Central memory CD4-positive, alpha-beta T cell (primary cell): ENCODE measurements at places on chromosomes 5 and 9.

- no peak for DNase-seq
These were observed 200.6 kb upstream of the IRX1 start for GRCh38 chr5:3394891-3395599.

DNA sequence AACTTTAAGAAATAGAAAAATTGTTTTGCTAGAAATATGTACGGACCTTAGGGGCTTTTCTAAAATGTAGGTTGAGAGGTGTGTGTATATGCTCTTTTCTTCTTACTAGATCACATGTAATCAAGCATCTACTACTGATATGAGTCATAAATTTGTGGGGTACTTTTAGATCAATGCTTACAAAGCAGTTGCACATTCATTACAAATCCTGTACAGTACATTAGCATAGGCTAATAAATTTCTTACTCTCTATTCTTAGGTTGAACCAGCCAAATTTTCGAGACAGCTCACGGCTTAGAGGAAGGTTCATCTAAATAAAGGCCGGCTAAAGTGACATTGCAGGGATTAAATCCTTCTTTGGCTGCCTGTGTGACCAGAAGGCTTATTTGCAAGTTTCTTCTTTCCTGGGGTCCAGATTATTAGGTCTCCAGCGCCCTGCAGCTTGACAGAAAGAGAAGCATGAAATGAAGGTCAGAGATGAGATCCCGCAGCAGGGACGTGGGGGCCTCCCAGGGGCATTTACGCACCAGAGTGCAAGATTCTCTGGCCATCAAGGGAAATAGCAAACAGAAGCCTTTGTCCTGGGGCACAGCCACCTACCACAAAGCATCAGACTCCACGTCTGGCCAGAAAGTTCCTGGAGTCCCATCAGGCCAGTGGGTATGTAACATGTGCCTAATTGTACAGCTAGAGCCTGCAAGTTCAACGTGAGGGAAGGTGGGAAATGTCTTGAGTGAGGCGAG, 53.0 kb downstream of the NIM1K start:
- no peak for DNase-seq

DNA sequence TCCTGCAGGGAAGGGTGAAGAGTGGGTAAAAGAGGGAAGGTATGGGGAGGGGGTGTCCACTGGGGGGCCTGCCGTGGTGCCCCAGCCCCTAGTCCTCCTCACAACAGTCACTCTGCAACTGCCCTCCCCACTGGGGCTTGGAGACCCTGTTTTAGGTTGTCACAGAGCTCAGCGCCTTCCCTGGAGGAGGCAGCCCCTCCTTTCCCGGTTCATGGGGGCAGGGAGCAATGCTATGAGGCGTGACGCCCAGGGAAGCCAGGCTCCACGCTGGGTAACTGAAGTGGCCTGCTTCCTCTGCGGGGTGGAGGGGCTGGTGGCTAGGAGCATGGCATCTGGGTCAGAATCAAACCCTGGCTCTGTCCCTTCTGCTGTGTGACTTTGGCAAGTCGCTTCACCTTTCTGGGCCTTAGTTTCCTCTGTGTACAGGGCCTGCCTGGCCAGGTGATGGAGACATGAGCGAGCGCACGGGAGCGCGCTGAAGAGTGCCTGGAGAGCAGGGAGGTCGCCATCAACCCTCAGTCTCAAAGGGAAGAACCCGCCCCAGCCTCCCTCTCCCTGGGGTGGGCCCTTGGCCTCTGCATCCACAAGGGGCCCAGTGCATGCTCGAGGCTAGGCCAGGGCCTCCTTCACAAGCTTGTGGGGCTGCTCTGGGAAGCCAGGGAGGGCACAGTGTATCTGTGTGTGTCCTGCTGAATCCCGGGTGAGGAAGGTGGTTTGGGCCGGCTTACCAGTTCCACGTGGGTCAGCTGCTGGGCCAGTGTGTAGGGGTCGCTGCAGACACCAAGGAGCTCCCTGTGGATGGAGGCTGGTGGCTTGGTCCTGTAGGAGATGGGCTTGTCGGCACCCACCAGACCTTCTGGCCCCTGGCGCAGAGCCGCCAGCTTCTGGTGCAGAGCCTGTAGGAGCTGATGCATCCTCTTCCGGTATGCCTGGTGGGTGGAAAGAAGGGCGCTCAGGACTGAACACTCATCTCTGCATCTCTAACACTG, 56.4 kb upstream of the RNF130 start:
- DNase-seq: no peak

GRCh38 chr9:88898039-88898720, 93.1 kb upstream of the S1PR3 start:
- DNase-seq: no peak

- no peak for DNase-seq
These were observed 924 bp upstream of the NEURL1B start for GRCh38 chr5:172640139-172640538.

GRCh38 chr9:136426787-136427186, 12.9 kb downstream of the INPP5E start:
- no peak for DNase-seq

GRCh38 chr5:132822650-132823480, 7.6 kb downstream of the SHROOM1 start:
- DNase-seq: no peak

- DNase-seq: no peak
These were observed 62.1 kb downstream of the AOPEP start for GRCh38 chr9:94788570-94789105.

DNA sequence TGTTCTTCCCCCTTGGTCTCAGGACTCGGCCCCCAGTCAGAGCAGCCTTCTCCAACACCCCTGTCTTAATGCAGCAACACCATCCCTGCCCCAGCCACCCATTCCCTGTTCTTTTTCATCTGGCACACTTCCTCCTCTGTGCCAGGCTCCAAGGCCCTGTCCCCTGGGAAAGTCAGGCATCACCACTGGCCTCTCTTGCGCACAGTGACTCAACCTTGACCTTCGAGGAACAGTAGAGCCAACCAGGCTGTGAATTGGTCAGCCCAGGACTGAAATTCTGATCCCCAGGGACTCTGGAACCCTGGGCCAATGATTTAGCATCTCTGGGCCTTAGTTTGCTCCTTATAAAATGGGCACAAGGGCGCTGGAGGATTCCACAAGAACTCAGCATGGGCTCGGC, 10.5 kb upstream of the RALGDS start:
- DNase-seq: no peak

DNA sequence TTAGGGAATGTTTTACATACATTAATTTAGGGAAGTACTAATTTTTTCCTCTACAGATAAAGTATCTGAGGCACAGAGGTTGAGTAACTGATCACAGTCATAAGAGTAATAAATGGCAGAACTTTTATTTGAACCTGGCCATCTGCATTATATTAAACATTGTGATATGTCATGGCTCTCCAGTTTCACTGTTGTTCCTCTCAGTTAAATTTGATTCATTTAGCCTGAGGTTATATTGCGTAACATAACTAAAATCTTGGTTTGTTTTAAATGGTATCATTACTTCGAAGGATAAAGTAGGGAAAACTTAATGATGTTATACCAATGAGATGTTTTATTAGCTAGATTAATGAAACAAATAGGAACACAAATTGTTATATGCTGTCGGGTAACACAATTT, 284.4 kb downstream of the KDM4C start:
- DNase-seq: no peak

GRCh38 chr9:95791286-95791685, 84.2 kb upstream of the ERCC6L2 start:
- DNase-seq: no peak

- no peak for DNase-seq
These were observed 1.6 kb downstream of the QRFP start for GRCh38 chr9:130895038-130895437.

GRCh38 chr9:101226161-101226560, 158.6 kb downstream of the BAAT start:
- DNase-seq: no peak

- no peak for DNase-seq
These were observed 547.5 kb downstream of the EBF1 start for GRCh38 chr5:158552241-158552640.

- no peak for DNase-seq
These were observed 31.6 kb upstream of the SNX2 start for GRCh38 chr5:122743261-122743660.

- DNase-seq: no peak
These were observed 1.2 kb downstream of the SGCD start for GRCh38 chr5:156328161-156328560.

DNA sequence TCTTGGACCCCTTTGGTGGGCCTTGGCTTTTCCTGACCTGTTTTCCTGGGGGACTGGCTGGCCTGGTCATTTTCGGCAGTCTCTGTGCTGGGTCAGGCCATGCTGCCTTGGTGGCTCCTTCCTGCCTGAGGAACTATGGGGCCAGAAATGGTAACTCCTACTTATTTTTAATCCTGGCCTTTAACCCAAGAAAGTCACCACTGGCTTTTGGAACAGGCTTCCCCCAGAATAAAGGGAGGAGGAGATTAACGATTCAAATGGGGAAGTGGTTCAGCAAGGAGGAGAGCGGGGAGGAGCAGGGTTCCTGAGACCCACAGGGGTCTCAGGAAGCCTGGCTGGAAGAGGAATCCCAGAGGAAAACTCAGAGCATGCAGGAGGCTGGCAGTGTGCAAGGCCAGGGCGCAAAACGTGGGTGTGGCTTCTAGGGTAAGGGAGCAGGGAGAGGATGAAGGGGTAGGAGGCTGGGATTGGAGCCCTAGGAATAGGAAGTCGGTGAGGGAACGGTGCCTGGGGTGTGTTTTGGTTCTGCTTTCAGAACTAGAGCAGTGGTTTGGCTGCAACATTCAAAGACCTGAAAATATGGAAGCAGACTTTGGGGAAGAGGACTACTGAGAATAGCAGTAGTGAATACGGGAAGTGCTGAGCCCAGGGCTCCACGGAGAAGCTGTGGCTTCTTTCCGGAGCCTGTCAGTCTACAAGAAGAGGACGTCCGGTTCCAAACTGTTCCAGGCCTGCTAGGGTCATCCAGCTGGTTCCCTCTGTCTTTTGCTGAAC, 271.1 kb upstream of the KLF4 start:
- no peak for DNase-seq

DNA sequence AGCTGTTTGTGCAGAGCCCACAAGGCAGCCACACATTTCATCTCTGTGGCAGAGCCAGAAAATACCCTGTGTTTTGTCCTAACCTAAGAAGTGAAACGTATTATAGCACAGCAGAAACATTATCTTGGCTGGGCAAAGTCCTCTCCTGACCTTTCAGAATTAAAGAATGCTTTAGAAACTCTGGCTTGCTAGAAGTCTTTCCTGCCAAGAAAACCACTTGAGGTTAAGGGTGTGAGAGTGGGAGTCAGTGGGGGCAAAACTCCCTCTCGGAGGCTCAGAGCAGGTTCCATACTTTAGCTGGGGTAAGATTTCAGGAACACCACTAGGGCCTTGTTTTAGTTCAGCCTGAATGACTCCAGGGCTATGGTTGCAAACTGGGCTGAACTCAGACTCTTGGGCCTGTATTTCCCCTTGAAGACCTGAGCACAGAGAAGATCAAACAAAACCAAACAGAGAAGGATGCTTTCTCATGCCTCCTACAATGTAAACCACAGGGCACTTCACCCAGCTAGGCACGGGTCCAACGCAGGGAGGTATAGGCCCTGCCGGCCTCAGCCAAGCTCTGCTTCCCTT, 48.0 kb downstream of the ZNF366 start:
- no peak for DNase-seq

GRCh38 chr9:119868694-119869093, 499.5 kb upstream of the BRINP1 start:
- no peak for DNase-seq

GRCh38 chr9:97179616-97180015, 127.8 kb upstream of the CCDC180 start:
- DNase-seq: no peak

GRCh38 chr5:83436276-83436675, 35.3 kb upstream of the VCAN start:
- no peak for DNase-seq

DNA sequence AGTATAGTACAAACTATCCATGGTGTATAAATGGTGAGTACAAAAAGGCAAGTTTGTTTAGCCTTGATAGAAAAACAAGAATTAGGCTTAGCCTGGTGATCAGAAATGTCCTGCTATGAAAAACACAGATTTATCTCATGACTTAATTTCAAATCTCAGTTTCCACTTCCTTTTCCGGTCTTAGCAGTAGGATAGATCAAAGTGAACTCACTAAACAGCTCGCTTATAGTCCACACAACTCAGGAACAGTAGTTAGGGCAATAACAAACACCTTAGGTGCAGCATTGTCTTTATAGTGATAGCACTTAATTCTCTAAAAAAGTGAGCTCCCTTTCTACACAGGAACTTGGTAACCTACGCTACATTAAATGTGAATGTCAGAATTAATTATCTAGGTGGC, 11.4 kb downstream of the GOLGA1 start:
- DNase-seq: peak; percentile 1

DNA sequence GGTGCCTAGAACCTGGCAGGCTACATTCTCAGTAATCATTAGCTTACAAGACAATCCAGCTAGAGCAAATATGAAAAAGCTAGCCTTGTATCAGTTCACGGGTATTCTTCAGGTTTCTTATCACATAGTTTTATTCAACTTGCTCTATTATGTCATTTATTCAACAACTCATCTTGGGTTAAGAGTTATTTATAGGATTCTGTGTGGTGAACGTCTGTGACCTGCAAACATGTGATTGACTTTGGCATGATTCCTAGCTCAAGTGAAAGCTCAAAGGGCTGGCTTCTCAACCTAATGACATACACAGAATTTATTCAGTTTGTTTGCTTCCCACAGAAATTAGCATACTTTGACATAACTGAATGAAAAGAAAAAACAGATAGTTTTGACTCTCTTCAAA, 173.1 kb downstream of the PLPPR1 start:
- DNase-seq: no peak

DNA sequence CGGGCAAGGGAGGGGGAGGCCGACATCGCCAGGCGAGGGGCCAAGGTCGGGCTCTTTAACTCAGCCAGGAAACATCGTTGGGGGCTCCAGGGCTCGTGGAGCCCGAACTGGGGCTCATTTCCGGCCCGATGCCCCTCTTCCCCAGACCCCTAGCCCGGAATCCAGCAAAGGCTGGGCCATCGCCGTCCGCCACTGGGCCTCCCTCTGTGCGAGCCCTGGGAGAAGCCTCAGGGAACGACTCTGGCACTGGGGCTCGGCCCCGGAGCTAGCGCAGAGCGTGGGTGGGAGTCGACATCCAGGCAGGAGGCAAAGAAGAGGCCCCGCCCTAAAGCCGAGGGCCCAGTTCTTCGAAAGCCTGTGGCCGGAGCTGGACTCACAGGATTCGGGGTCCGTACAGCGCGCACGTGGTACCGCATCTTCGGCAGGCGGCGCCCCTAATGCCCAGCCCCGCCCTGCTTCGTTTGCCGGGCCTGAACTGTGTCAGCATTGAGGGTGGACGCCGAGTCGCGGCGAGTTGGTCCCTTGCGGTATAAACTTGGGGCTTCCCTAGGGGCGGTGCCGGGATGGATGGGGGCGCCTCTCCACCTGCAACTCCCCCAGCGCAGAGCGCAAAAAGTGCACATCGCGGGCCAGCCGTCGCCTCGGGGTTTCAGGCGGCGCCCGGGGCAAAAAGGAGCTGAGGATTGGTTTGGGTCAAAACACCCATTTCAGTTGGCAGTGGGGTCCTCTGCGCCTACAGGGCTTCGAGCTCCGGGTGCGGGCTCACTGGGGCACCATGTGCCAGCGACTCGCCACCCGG, 3.6 kb upstream of the PAX5 start:
- DNase-seq: no peak

DNA sequence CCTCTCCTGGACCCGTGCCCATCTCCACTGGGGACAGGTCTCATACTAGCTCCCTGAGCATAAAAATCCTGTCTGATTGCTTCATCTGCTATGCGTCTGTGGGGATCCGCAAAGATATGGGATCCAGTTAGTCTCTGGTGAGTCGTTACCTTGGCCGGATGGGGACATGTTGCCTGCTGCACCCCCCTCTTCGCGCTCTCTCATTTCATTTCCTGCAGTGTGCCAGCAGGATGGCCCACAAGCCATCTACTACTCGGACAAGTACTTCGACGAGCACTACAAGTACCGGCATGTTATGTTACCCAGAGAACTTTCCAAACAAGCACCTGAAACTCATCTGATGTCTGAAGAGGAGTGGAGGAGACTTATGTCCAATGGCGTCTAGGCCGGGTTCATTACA, 17.0 kb upstream of the CEP78 start:
- no peak for DNase-seq
